ENCODE measurements at places on chromosomes 1 and 21.

GRCh38 chr21:44521301-44521927, 18.6 kb downstream of the KRTAP10-1 start:
- no peak for DNase-seq

- no peak for DNase-seq
These were observed 95.4 kb downstream of the INTS7 start for GRCh38 chr1:211939876-211940468.

GRCh38 chr1:39196244-39197215, 8.0 kb upstream of the MACF1 start:
- DNase-seq, result no peak

DNA sequence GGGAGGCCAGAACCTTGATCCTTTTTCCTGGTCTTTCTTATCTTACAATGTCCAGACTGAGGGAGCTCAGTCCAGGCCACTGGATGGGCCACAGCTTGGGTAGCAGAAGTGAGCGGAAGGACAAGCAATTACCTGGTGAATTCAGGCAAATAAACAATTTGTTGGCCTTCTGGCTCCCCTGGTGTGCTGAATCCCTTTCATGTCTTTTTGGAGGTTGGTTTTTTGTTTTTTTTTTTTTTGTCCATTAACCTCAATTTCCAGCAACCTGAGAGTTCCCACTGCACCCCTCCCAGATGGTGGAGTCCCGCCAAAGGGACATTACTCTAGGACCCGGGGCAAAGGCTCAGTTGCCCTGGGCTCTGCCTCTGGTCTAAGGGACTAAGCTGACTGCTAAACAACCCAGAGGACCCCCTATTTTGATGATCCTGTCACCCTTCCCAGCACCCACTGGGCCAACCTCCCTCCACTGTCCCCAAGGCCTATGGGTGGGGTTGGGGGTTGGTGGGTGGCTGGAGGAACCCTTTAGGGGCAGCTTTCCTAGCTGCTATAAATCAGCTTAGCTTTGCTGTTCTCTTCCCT, 85.5 kb downstream of the KCND3 start:
- no peak for DNase-seq

DNA sequence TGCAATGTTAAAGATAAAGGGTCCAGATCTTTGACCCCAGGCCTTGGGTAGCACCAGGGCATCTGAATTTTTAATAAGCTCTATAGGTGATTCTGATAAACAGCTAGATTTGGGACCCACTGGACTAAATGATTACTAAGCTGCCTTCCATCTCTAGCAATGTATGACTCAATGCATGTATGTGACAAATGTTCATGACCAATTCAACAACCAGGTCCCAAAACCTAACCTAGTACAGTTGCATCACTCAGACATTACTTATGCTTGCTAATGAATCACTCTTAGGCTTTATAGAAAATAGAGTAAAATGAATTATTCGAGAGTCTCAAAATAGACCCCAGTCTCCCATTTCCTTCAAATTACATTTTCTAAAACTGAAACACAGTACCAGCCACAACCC, 35.5 kb downstream of the RCAN1 start:
- DNase-seq, result no peak

DNA sequence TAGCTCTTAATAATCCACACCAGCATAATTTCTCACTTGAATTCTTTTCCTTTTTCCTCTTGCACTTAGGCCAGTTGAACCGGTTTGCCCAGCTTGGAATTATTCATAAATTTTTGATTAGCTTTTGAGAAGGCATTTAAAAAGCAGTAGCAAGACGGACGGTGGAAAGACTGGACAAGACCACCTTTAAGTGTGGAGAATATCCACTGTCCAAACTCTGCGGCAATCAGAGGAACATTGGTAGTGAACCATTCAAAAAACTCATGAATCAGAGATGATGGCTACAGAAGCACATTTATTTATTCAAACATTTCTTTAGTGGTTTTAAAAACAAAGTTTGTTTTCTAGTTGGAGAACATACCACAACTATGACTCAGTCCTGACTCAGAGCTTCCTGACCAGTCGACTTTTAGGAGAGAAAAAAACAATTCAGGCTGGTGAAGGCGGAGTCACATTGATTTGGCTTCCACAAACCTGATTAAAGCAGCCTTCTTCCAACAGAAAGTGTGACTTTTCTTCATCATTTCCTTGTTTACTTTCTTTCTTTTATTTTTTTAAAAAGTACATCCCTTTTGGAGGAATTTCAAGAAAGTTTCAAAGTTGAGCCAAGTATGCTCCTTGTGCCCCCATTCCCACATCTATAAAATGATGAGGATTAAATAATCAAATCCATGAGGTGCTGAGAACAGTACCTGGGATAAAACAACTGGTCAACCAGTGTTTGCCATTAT, 128.8 kb downstream of the ADSS2 start:
- no peak for DNase-seq

- DNase-seq, result no peak
These were observed 12.2 kb downstream of the FH start for GRCh38 chr1:241507189-241507863.

Data from C1 segment of cervical spinal cord (tissue), 14 donors.